ENCODE measurements at places on chromosomes 1 and 21.
A peak's percentile ranks its signal among the peaks of the same experiment; 100 is the strongest.

- no peak for DNase-seq
Observed at GRCh38 chr1:34373912-34374311, 197.2 kb downstream of the C1orf94 start.

DNA sequence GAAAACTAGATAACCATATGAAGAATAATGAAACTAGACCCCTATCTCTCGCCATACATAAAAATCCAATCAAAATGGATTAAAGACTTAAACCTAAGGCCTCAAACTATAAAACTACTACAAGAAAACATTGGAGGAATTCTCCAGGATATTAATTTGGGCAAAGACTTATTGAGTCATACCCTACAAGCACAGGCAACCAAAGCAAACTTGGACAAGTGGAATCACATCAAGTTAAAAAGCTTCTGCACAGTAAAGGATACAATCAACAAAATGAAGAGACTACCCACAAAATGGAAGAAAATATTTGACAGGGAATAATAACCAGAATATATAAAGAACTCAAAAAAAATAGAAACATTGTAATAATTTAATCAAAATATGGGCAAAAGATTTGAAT lies 505.4 kb downstream of the KCNT2 start:
- DNase-seq = no peak

DNA sequence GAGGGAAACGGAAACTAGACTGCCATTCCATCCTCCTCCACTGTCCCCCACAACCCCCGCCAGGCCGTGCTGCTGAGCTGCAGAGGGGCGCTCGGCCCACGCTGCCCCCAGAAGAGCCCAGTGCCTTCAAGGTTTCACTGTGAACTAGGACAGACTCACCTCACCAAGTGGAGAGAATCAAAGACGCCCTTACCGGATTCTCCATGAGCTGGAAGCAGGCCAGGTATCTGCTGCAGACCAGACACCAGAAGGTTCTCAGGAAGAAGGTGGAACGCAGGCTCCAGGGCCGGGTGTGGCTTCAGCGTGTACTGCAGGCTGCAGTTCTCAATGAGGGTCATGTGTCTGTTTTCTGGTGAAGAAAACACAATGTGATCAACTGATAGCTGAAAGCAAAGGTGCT lies 30.6 kb downstream of the NPHP4 start:
- no peak for DNase-seq

DNA sequence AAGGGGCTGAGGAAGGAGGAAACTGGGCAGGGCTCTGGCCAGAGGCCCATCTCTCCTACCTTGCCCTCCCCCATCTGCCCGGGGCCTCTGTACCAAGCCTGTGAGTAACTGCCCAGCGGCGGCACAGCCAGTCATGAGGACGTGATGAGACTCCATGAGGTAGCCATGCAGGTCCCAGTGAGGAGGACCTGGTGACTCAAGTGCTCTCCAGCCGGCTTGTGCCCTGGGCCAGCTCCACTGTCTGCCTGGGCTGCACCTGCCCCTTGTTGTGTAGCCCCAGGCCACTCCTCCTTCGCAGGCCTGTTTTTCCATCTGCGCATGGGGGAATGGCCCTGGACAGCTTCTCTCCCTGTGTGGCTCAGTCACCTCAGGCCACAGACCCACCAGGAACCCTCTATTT lies 42.0 kb upstream of the PADI1 start:
- no peak for DNase-seq

GRCh38 chr21:16741141-16741665 lies 771.6 kb upstream of the CXADR start:
- DNase-seq = no peak

DNA sequence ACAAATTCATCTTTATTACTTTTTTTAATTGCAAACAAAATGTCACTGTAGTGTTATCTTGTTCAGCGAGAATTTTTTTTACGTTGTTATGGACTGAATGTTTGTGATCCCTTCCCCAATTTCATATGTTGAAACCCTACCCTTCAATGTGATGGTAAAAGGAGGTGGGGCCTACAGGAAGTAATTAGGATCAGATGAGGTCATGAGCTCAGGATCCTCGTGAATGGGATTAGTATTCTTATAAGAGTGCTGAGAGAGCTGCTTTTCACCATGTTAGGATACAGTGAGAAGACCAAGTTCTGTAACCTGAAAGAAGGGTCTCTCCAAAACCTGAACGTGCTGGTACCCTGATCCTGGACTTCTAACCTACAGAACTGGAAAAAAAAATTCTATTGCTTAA lies 646.0 kb upstream of the TMPRSS15 start:
- DNase-seq = no peak

GRCh38 chr1:201731142-201731541 lies 97.8 kb upstream of the IPO9 start:
- no peak for DNase-seq

DNA sequence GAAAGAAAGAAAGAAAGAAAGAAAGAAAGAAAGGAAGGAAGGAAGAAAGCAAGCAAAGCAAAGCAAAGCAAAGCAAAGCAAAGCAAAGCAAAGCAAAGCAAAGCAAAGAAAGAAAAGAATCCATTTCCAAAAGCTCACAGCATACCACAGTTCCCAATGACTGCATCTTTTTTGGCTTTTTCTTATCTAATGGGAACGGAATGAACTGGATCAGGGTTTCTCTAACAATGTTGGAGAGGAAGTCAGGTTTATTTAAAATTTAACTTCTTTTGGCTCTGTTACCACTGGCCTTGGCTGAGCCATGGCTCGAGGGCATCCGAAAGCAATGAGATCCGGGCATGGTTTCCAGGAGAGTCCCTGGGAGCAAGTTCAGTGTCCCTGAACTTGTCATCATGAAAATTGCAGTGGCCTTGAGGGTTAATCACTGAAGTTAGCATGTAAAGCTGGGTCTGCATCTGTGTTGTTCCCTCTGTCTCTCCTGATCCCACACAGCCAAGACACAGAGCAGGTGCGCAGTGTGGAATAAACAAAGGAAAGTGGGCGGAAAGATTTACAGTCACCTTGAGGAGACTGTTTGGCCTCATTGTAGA lies 34.6 kb upstream of the CTPS1 start:
- no peak for DNase-seq

GRCh38 chr1:36411674-36412648 lies 14.3 kb upstream of the LSM10 start:
- DNase-seq = no peak

- no peak for DNase-seq
Observed at GRCh38 chr1:222629921-222630535, 12.1 kb downstream of the MIA3 start.

DNA sequence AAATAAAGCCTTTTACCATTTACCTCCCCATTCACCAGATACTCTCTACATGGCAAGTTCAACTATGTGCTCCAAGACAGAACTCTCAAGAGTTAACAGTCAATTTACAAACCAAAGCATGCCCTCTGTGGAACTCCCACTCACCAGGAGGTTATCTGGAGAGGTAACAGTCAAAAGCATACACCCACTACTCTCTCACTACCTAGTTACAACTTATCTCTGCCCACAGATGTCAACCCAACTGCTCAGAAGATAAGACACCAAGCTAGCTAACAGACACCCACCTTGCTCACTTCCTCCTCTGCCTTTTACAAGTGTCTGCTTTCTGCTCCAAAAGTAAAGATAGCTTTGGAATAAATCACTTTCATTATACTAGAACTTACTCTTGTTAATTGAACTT lies 131.0 kb downstream of the TRIM33 start:
- DNase-seq = no peak

- DNase-seq = no peak
Observed at GRCh38 chr1:222187566-222188332, 360.2 kb downstream of the HHIPL2 start.

GRCh38 chr1:64917328-64917861 lies 49.0 kb downstream of the JAK1 start:
- no peak for DNase-seq

GRCh38 chr1:52825868-52826267 lies 16.7 kb upstream of the ZYG11A start:
- no peak for DNase-seq

GRCh38 chr21:41570791-41571355 lies 62.9 kb upstream of the TMPRSS2 start:
- DNase-seq = peak; percentile 67

- peak; percentile 50 for DNase-seq
Observed at GRCh38 chr1:65174585-65174984, 26.6 kb downstream of the AK4 start.

GRCh38 chr1:240004086-240004749 lies 87.5 kb upstream of the FMN2 start:
- no peak for DNase-seq

GRCh38 chr1:174656409-174657059 lies 208.8 kb downstream of the GPR52 start:
- no peak for DNase-seq

DNA sequence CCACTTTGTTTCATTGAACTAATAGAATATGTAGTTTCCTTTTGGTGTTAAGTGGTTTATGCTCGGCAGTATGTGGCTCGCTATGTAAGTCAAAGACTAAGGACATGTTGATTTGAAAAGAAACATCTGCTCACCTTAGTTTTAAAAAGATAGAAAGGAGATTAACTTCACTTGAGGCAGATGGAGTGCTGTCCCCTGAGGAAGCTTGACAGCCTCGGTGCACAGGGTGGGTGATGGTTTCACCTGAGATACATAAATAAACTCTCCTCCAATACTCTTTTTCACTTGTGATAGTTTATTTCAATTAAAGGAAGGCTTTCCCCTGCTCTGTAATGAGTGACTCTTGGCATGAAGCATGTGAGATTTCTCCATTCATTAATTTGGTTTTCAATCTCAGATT lies 70.8 kb upstream of the FMN2 start:
- no peak for DNase-seq

GRCh38 chr1:86288586-86289147 lies 107.5 kb downstream of the ODF2L start:
- no peak for DNase-seq

DNA sequence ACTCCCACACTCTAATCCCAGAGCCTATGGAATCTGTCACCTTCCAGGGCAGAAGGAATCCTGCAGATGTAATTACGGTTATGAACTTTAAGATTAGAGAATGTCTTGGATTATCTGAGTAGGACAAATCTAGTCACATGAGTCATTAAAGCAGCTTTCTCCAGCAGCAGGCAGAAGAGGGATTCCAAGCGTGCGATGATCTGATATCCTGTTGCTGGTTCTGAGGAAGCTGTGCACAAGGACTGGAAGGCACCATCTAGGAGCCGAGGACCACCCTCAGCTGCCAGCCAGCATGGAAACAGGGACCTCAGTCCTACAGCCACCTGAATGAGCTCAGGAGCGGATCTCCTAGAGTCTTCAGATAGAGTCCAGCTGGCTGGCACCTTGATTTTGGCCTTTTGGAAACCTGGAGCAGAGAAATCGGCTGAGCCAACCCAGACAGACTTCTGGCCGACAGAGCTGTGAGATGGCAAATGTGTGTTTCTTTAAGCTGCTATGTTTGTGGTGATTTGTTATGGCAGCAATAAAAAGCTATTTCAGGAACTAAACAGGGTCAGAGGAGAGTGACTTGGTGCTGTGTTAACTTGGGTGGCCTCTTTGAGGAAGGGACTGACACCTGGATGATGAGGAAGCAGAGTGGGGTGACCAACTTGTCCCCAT lies 34.5 kb downstream of the LRRN2 start:
- DNase-seq = no peak

GRCh38 chr1:43005460-43006361 lies 47.0 kb upstream of the SLC2A1 start:
- no peak for DNase-seq

- no peak for DNase-seq
Observed at GRCh38 chr21:38760017-38760761, 45.5 kb upstream of the ETS2 start.

DNA sequence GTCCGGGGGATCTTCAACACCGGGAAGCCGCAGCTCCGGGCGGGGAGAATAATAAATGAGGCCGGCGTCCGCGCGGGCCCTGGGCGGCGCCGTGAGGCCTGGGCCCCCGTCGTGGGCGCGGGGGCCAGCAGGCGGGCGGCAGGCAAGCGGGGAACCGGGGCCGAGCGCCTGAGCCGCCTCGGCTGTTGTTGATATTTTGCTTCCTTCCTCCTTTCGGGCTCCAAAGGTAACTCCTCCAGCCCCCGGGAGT lies at the start of gene MEF2D:
Gene MEF2D (minus strand): TSS at position 233 of the 250 bp plus-strand sequence. CDS start 17,483 bp downstream, outside the sequence.
- no peak for DNase-seq

GRCh38 chr1:40155135-40155534 lies 6.1 kb upstream of the RLF start:
- no peak for DNase-seq

DNA sequence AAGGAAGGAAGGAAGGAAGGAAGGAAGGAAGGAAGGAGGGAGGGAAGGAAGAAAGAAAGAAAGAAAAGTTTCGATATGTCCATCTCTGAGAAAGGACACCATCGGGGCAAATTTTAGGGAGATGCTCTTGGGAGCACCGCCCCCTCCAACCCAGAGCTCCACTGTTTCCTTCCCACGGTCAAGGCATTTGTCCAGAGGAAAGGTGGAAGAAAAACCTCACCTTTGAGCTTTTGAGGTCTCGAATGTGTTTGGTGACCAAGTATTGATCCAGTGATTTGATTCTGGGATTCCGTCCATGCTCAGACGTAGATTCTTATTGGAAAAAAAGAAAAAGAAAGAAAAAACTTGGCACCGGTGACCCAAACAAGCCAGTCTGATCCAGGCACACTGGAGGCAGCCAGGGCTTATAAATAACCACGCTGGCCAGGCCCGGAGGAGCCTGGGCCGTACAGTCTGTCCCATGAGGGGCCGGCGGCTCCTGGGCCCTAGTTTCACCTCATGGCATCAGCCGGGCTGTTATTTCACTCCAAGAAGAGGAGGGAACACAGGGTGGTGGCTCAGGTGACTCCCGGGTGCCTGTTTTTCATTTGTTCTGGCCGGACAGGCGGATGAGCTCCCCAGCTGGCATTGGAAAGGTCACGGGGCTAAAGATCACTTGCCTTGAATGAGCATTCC lies 36.1 kb upstream of the SLC25A33 start:
- DNase-seq = no peak

GRCh38 chr1:235074523-235075047 lies 54.1 kb downstream of the TOMM20 start:
- DNase-seq = no peak

DNA sequence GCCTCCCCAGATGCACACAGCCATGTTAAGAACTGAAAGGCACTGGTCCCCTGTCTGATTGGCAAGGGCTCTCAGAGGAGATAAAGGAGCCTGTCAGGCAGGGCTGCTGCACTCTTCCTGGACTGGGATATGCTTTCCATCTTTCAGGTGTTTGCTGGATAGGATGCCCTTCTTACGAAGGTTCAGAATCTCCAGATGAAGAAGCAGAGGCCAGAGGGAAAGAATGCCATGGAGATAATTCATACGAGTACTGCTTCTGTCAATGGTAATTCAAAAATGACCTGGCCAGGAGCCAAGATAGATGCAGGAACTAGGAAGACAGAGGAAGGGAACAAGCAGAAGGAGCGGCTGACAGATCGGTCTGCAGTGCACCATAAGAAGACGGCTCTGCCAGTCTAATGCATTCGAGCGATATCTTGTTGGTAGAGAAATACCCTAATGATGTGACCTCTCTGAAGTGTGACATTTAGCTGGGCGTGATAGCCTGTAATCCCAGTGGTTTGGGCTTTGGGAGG lies 16.6 kb upstream of the ATP2B4 start:
- no peak for DNase-seq

DNA sequence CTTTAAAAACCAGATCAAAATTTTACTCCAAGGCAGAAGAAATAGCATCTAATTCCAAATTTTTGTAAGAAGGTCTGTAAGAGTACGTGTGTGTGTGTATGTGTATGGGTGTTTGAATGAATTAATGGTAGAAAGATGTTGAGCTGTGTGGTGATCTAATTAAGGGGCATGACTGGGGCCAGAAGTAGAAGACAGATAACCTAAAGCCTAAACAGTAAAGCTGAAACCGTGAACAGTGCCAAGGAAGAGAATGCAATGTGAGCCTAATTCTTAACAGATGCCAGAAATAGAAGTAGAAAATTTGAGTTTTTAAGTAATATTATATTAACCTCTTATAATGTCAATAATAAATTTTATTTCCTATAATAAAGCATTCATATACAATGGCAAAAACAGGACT lies 38.2 kb downstream of the BRINP3 start:
- no peak for DNase-seq

Measured in GM12864 (cell line).